Breast epithelium (tissue), 4 donors: ENCODE measurements at places on chromosomes 6 and 20.

GRCh38 chr20:63028461-63028921 lies 21.7 kb upstream of the BHLHE23 start:
- no peak for DNase-seq
- H3K4me3 ChIP-seq, result no peak overlapping the region
- no peaks in the 10 kb centered on the region for H3K36me3 ChIP-seq
- no peaks in the 10 kb centered on the region for H3K4me1 ChIP-seq
- H3K27me3 ChIP-seq, result peaks cover 6% of the 10 kb centered on the region

DNA sequence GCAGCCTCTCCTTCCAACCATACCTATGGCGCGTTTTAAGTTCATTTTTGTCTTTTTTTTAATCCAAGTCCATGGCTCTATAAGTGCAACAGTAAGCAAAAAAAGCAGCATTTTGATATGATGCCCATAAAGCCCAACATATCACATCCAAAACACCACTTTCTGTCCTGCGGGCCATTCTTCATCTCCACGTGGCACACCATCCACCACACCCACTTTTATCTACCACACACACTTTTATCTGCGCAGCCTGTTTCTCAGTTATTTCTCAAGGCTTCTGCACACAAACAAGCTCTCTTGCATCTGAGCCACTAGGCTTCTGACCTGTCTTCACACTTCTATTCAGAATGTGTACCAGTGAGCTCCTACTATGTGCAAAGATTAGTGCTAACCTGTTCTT lies 5.3 kb downstream of the GCLC start:
- H3K27me3 ChIP-seq, result no peaks in the 10 kb centered on the region
- H3K36me3 ChIP-seq, result no peaks in the 10 kb centered on the region

DNA sequence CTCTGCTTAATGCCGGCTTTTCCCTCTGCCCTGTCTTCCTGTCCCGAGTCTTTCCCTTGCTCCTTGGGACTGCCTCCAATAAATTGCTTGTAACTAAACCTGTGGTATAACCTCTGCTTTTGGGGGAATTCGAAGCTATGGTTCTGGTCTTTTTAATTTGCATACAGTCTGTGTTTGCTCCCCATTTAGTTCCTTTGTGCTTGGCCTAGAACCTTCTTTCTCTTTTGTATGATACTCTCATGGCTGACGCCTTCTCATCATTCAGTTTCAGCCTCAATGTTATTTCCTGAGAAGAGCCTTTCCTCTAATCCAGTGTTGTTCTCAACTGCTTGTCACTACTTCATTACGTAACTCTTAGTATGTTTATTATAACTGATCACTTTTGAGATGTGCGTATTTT lies 248.0 kb downstream of the PHF3 start:
- no peaks in the 10 kb centered on the region for H3K4me1 ChIP-seq
- no peaks in the 10 kb centered on the region for H3K36me3 ChIP-seq
- H3K27me3 ChIP-seq, result no peaks in the 10 kb centered on the region
- H3K27ac ChIP-seq, result no peak overlapping the region
- DNase-seq, result no peak
- H3K4me3 ChIP-seq, result no peak overlapping the region

GRCh38 chr20:43910564-43910963 lies 4.1 kb upstream of the TOX2 start:
- H3K4me3 ChIP-seq, result no peak overlapping the region
- no peak overlapping the region for H3K27ac ChIP-seq
- no peaks in the 10 kb centered on the region for H3K27me3 ChIP-seq
- DNase-seq, result no peak
- H3K4me1 ChIP-seq, result no peaks in the 10 kb centered on the region

DNA sequence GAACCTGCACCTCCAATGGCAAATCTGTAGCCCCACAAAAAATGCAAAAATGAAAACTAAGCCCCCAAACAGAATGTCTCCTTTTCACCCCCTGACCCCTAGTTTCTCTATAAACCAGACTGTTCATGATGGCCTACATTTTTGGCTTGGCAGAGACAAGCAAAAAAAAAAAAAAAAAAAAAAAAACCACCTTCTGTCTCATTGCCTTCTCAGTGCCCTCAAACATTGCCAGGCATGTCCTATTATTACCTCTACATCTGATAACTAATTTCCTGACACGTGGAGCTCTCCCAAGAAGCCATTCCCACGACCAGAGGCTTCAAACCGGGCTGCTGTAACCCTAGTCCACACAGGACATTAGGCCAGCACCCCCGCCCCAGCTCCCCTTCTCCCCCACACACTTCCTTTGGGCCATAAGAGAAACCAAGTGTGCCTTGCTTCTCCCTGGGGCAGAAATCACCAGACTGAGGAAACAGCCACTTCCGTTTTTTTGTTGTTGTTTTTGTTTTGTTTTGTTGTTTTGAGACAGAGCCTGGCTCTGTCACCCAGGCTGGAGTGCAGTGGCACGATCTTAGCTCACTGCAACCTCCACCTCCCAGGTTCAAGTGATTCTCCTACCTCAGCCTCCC lies 65.4 kb downstream of the GPR6 start:
- H3K27ac ChIP-seq, result no peak overlapping the region
- DNase-seq, result no peak
- H3K36me3 ChIP-seq, result no peaks in the 10 kb centered on the region
